ENCODE measurements at places on chromosomes 13 and 19.

DNA sequence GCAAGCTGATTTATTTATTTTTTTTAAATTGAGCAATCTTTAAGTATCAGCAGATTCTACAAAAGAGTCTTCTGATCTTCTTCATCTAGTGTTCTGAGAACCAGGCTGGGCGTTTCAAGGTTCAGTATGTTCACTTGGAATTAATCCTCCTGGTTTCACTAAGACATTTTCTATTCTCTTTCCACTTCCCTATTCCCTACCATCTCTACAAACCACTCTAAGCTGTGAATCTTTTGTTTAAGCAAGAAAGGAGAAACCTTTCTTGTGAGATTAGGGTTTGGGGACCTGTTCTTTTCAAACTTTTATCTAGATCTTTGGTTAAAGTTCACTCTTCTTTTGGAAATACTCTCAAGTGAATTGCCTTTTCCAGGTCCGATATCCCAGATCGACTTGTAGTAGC, 59.3 kb downstream of the URI1 start:
- no peak for DNase-seq

GRCh38 chr13:59318320-59318930, 845.3 kb downstream of the DIAPH3 start:
- peak; percentile 82 for DNase-seq

GRCh38 chr13:23644126-23644419, 73.9 kb downstream of the TNFRSF19 start:
- DNase-seq, result peak; percentile 19

GRCh38 chr13:109180905-109181425, 551.6 kb downstream of the MYO16 start:
- no peak for DNase-seq

- DNase-seq, result no peak
Measured at GRCh38 chr13:29674532-29674931, 79.0 kb upstream of the SLC7A1 start.

DNA sequence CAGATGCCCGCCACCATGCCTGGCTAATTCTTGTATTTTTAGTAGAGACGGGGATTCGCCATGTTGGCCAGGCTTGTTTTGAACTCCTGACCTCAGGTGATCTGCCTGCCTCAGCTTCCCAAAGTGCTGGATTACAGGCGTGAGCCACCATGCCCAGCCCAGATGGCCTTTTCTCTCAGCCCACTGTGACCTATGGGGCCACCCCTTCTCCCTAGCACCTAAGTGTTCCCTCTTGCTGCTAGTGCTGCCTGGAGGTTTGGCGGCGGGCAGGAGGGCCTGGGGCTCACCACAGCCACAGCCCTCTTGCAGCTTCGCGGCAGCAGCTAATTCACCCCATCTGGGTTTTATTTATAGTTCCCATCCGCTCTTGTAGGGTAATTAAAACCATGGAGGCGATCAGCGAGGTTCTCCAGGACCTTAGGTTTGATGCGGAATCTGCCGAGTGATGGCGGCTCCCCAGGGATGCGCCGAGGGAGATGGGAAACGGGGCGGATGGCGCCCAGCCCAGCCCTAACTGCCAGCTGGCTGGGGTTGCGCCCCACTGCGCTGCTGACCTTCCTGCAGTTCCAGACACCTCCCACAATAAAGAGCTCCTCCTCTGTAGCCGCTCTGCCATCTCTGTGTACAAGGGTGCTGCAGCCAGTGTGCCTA, 3.3 kb downstream of the REX1BD start:
- no peak for DNase-seq

- peak; percentile 96 for DNase-seq
Measured at GRCh38 chr13:33367926-33368325, 82.4 kb upstream of the STARD13 start.

DNA sequence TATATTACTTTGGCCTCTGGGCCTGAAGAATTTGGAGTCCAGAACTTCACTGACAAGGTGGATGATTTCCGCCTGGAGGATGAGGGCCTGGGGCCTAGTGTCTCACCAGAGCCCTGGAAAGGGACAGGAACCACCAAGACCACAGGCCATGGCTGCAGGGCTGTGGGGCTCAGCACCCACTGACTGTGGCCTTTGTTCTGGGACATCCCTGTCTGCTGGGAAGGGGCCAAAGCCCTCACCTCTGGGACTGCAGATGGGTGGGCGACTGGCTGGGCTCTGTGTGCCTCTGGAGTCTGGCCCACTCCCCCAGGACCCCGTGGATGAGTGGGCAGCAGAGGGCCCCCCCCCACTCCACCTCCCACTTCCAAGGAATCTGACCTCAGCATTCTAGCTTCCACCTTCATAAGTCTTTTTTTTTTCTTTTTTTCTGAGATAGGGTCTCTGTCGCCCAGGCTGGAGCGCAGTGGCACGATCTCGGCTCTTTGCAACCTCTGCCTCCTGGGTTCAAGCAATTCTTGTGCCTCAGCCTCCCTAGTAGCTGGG, 20.3 kb downstream of the CHST8 start:
- DNase-seq, result no peak

DNA sequence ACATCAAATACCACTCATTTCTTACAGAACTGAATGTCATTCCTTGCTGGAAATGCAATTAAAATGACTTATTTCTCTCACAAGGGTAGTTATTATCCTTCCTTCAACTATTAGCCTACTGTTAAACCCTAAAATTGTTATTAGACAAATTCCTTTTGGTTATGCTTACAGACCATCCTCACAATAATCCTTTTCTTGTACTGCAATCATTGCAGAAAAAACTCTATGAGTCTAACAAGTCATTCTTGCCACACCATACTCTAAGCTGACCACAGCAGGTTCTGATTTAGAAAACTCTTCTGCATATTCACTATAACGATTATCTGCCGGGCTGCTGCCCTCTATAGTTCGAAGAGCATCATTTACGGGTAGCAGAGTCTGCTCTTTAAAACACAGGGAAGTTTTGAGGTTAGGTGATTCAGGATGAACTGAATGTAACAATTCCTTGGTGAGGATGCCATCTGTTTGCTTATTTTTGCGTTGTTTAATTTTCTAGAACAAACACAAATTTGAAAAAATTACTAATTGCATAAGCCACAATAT, 38.2 kb downstream of the MTMR6 start:
- peak; percentile 66 for DNase-seq

GRCh38 chr19:54574527-54575056, 1.0 kb downstream of the LILRA2 start:
- no peak for DNase-seq

GRCh38 chr13:23146811-23147625, 33.8 kb upstream of the SGCG start:
- DNase-seq, result peak; percentile 64

- DNase-seq, result no peak
Measured at GRCh38 chr19:27765912-27766725, 1446.8 kb downstream of the UQCRFS1 start.

GRCh38 chr13:46687810-46688209, 109.2 kb downstream of the ESD start:
- DNase-seq, result peak; percentile 88

DNA sequence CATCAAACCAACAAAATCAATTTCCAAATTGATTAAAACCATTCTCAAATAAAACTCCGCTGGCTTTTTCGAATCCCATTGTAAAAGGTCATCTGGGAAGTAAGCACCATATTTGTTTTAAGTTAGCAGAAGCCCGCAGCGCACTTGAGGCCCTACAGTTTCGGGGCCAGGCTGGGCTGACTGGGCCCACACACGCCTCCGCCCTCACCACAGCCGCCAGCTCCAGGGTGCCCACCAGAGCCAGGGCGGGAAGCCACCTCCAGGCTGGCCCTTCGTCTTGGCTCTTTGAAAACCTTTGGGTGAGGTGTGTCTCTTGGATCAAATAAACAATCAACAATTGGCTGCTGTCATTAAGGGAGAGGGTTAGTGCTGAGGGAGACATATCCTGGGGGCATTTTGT, 133.3 kb downstream of the SOX1 start:
- DNase-seq, result no peak

DNA sequence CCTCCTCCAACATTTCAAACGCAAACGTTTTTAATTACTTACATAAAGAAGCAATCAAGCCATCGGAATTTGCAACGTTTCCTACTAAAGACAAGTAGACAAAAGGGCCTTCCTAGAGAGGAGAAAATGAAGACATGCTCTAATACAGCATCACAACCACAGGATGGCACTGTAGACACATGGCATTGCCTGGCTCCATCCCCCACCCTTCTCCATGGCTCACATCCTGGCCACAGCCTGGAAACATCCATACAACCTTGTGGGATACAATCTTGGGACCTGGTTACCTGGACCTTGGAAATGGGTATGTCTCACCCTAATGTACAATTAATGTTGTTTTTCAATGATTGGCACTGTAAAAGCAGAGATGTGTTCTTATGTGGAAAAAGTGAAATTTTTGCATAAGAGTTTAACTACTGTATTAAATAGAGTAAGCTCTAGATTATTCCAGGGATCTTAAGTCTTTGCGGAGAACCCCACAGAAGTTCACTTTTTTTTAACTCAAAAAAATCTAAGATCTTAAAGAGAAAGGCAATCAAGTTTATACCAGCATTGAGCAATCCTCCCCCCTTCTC, 21.5 kb downstream of the EBPL start:
- peak; percentile 71 for DNase-seq

GRCh38 chr19:38209152-38209551, 14.9 kb downstream of the DPF1 start:
- DNase-seq, result no peak

GRCh38 chr19:41030651-41031050, 39.6 kb downstream of the CYP2B6 start:
- DNase-seq, result no peak

GRCh38 chr19:37413313-37414084, 42.6 kb downstream of the ZNF527 start:
- DNase-seq, result peak; percentile 8

DNA sequence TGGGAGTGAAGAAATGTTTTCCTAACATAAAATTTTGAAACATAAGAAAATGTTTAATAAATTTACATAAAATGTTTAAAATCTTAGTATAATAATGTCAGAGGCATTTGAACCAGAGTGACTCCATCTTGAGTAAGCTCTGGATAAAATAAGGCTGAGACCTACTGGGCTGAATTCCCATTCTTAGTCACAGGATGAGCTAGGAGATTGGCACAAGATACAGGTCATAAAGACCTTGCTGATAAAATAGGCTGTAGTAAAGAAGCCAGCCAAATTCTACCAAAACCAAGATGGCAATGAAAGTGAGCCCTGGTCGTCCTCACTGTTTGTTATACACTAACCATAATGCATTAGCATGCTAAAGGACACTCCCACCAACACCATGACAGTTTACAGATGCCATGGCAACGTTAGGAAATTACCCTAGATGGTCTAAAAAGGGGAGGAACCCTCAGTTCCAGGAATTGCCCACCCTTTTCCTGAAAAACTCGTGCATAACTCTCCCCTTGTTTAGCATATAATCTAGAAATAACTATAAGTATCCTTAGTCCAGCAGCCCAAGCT, 1184.0 kb downstream of the UQCRFS1 start:
- DNase-seq, result no peak

GRCh38 chr13:77519808-77520207, 15.7 kb upstream of the SCEL start:
- no peak for DNase-seq

GRCh38 chr13:92175330-92175729, 776.9 kb downstream of the GPC5 start:
- DNase-seq, result peak; percentile 88
